ENCODE measurements at places on chromosomes 12 and 14. TPM values are rescaled to one million over a fixed set of nuclear protein-coding genes. Genes with fewer than 3 reads are reported as not detected.

The SERPINA12 gene
- total RNA-seq, result not detected

The ABCD2 gene
- 0.21 TPM for total RNA-seq

The CMKLR1 gene
- total RNA-seq, result 4.4 TPM

The SLC35F4 gene
- total RNA-seq, result not detected

The CARMIL3 gene
- 0.10 TPM for total RNA-seq

The LRCOL1 gene
- total RNA-seq, result not detected

The CBLN3 gene
- total RNA-seq, result 0.69 TPM

The EPYC gene
- total RNA-seq, result not detected

The FGD4 gene
- 20.0 TPM for total RNA-seq

The PIK3C2G gene
- total RNA-seq, result not detected

The KCNMB4 gene
- total RNA-seq, result 0.54 TPM

The LRRC10 gene
- total RNA-seq, result not detected

The CLEC9A gene
- not detected for total RNA-seq

The PKP2 gene
- total RNA-seq, result 4.4 TPM

The PLEKHH1 gene
- 2.2 TPM for total RNA-seq

The IKBIP gene
- total RNA-seq, result 2.1 TPM

The ZDHHC22 gene
- not detected for total RNA-seq

The PIWIL1 gene
- not detected for total RNA-seq

The PCED1B gene
- 1.2 TPM for total RNA-seq

The DIABLO gene
- 30.8 TPM for total RNA-seq
